ENCODE measurements at places on chromosomes 7 and 10. TPM values are rescaled to one million over a fixed set of nuclear protein-coding genes. Genes with fewer than 3 reads are reported as not detected.

DNA sequence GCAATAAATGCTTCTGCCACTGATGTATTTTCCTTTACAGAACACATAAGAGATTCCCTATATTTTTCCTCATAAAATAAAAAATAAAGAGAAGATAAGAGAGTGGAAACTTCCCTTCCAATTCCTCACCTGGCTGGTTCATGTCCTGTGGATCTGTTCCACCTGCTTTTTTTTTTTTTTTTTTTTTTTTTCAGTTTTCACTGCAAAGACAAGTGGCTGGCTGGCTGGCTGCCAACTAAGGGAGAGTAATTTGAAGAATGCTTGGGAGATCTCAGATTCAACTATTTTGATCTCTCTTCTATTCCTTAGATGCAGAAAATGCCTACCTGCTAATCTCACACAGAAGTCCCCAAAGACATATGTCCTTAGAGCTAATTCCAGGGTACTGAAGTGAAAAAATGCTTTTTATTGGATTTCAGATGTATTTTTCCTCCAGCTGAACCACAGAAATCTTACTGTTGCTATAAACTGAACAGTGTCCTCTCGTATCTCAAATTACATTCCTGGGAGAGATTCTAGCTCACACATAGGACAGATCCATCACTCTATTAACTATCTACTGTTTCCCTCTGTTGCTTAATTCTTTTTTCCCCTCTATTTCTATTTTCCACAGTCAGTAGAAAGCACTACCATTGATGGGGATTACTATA, 120.8 kb downstream of the NRCAM start:
- DNase-seq: no peak

The ITGB1 gene
- total RNA-seq: 52.3 TPM

GRCh38 chr7:410395-410910, 109.2 kb downstream of the PDGFA start:
- DNase-seq: no peak

DNA sequence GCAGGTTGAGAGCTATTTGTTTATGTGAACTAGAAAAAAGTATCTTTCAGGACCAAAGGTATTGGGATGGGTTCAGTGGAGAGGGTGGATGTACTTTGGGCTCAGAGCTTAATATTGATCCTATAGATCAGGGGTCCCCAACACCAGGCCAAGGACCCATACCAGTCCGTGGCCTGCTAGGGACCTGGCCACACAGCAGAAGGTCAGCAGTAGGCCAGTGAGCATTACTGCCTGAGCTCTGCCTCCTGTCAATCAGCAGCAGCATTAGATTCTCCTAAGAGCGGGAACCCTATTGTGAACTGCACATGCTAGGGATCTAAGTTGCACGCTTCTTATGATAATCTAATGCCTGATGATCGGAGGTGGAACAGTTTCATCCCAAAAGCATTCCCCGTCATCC, 115.8 kb upstream of the WDR11 start:
- no peak for DNase-seq

DNA sequence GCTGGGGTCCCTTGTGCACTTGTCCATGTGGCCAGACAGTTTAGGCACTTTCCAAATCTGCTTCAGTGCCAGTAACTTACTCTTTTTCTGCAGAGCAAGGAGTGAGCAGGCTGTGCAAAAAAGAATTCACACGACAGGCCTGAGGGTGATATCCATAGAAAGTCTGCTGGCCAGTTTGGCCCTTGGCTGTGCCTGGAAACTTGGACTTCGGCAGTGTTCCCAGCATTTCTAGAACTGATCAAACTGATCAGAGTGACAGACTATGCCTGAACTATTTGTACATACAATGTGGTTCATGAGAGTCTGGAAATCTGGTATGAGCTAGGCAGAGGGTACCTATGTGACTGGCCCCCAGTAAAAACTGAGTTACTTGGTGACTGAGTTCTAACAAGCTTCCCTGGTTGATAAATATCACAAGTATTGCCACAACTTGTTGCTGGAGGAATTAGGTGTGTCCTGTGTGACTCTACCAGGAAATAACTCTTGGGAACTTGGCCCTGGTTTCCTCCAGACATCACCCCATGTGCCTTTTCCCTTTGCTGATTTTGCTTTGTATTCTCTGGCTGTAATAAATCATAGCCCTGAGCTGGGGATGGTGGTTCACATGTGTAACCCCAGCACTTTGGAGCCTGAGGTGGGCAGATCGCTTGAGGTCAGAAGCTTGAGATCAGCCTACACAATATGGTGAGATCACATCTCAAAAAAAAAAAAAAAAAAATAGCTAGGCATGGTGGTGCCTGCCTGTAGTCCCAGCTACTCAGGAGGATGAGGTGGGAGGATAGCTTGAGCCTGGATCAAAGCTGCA, 3.3 kb upstream of the DENND10 start:
- no peak for DNase-seq

DNA sequence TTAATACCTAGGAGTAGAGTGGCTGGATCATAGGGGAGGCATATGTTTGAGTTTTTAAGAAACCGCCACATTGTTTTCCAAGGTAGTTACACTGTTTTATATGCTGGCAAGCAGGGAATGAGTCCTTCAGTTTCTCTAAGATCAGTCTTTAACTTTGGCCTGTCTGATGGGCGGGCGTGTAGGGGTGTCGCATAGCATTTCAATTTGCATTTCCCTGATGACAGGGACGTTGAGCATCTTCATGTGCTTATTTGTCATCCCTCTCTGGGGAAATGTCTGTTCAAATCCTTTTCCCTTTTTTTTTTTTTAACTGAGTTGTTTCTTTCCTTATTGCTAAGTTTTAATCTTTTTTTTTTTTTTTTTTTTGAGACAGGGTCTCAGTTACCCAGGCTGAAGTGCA, 9.8 kb downstream of the MTG1 start:
- DNase-seq: no peak

The FZD1 gene
- total RNA-seq: 0.21 TPM

The OPN1SW gene
- not detected for total RNA-seq

- no peak for DNase-seq
These were observed 255.1 kb upstream of the PPP2R2D start for GRCh38 chr10:131645756-131646155.

GRCh38 chr10:97498841-97499560, at the start of gene UBTD1:
Gene UBTD1, plus strand, starts transcription at chr10:97498924. Its CDS starts 280 bp downstream, at chr10:97499204.
- DNase-seq: peak; percentile 42

- DNase-seq: no peak
These were observed 25.5 kb upstream of the BAG3 start for GRCh38 chr10:119625570-119626280.

DNA sequence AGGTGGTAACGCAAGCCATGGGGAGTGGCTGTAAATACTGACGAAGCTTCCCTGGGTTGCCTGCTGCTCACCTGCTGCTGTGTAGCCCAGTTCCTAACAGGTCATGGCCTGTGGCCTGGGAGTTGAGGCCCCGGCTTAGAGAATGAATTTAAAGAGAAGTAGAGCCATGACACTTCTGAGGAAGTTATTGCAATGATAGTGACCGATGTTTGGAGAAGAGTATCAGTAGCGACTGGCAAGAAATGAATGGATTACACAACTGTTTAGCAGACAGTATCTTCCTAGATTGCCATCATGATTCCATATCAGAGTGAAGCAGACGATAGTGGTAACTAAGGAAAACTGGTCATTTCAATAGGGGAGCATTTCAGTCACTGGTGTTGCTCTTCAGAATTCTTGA, 249.6 kb downstream of the PLXDC2 start:
- no peak for DNase-seq

The GPR37 gene
- total RNA-seq: not detected

GRCh38 chr7:132837529-132837928, 244.4 kb downstream of the CHCHD3 start:
- no peak for DNase-seq

- DNase-seq: no peak
These were observed 83.2 kb upstream of the CHST15 start for GRCh38 chr10:124176349-124177179.

The TIMM23B gene
- total RNA-seq: 23.3 TPM

DNA sequence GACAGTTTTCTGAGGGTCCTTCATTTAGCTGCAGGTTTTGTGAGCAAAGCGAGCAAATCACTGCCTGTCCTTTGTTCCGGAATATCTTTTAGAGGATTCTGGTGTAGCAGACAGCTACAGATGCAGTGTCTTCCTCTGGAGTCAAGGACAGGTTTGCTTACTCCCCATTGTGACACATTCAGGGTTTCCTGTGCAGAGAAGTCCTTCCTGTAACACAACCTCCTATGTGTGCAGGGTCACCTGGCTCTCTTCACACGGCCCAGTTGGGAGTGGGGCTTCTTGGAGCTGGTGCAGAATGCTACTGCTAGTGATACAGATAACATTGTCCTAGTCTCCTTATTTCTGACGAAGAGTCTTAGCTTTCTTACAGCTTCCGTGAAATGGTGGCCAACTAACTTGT, 47.9 kb downstream of the RBM33 start:
- no peak for DNase-seq

The MYH16 gene
- not detected for total RNA-seq

- no peak for DNase-seq
These were observed 27.5 kb upstream of the CCNY start for GRCh38 chr10:35308809-35309208.

GRCh38 chr10:77034795-77035194, 602.8 kb downstream of the KCNMA1 start:
- no peak for DNase-seq

DNA sequence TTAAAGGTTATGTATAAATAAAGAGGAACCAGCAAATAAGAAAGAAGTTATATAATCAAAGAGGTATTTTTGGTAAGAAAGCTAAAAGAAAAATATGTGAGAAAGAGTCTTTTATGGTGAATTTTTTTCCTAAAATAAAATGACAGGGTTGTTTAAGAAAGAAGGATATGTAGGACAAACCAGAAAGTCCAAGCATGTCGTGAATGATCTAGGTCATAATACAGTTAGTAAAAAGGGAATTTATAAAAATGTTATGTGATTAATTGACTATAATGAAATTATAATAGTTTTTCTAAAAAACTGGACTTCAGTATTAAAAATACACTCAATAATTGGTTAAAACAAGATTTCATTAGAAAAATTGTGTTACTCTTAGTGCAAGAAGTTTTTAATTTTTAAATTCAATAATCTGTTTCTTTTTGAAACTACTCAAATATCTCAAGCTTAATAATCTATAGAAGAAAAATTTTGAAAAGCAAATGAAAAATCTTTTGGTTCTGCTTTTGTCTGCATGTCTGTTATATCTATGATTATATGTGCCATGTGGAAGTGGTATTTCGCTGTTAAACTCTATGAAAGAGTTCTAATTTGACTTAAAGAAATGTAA, 23.3 kb downstream of the AVL9 start:
- DNase-seq: no peak

The STRIP2 gene
- total RNA-seq: 73.5 TPM

The ANKRD2 gene
- not detected for total RNA-seq

The IRF5 gene
- 23.1 TPM for total RNA-seq

GRCh38 chr10:3467052-3467951, 294.7 kb upstream of the PITRM1 start:
- no peak for DNase-seq

The ADAM22 gene
- total RNA-seq: 3.2 TPM

DNA sequence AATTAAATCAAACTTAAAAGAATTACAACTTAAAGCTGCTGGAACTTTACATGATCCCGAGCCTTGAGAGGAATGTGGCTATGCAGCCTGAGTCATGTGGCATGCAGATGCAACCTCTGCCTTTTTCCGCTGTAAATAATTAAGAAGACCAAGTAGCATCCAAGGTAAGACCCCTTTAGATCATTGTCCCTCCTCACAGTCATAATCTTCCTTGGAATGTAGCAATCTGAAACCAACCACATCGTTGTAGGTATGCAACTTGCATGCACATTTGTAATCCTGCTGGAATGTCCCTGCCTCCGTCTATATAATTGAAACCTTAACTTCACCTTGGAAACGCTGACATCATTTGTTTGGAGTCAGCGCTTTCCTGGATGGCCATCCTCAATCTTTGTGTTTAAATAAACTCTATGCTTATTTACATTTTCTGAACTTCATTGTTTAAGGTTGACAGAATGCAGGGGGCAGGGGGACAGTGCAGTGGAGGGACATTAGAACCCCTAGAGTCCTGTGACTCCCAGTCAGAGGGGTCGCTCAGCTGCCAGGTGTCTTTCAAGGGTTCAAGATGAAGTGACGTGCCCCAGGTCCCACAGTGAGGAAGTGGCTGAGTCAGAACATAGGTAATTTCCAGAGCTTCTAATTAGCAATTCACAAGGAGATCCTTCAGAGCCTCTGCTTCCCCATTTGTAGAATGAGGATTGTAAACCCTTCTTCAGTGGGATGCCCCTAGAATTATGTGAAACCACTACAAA, 110.7 kb downstream of the RALA start:
- no peak for DNase-seq

The CAMK2B gene
- 1.4 TPM for total RNA-seq

DNA sequence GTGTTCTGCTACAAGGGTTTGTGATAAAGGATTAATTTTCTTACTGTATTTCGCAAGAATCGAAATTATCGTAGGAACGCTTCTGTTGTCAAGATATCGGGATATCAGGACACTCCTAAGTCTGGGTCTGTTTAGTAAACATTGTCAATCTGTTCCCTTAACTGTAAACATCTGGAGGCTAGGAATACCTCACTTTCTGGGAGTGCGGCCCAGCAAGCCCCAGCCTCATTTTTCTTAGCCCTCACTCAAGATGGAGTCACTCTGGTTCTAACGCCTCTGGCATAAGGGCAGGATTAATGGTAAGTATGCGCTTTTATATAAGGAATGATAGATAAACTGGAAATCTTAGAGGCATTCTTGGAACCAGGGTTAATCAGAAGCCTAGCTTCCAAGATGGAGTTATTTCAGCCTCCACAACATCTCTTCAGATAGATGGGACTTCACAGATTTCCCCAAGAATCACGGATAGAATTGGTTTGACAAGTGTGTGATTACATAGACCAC, 30.1 kb upstream of the CCL24 start:
- DNase-seq: no peak

DNA sequence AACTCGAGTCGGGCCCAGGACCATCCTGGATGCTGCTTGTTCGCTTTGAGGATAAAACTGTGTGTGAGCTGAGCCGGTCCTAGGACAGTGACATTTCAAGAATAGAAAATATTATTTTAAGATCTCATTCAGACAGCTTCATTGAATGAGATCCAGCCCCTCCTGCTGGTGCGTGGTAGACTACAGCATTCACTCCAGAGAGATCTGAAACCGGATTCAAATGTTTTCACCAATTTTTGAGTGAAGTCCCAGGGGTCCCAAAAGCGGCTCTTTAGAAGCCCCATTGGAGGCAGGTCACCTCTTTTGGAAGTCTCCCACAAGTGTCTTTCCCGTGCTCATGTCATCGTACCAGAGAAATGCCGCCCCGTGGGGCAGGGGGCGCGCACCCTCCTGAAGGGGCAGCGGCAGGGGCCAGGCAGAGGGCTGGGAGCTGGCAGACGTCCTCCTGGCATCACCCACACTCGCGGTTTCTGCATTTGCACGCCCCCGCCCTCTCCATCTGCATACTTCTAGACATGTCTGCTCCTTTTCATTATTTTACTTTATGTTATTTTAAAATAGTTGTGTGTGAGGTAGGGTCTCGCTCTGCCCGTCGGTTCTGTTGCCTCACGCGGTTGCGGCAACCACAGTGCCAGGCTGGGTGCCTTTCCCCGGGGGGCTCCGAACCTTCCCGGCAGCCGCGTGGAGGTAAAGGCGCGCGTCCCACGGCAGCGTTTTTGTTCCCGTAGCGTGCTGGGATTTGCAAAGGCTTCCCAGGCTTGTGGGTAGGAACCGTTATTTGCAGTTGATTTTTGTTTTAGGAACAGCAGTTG, 52.3 kb upstream of the DPYSL4 start:
- DNase-seq: no peak
